ENCODE measurements at places on chromosomes 13 and 19.

- no peak for DNase-seq
Observed at GRCh38 chr13:31214435-31214834, 14.7 kb downstream of the B3GLCT start.

GRCh38 chr19:51439021-51439465, 19.2 kb downstream of the SIGLEC8 start:
- no peak for DNase-seq

- DNase-seq: no peak
Observed at GRCh38 chr13:29849071-29849631, 1.3 kb downstream of the UBL3 start.

GRCh38 chr19:46849610-46850009, 1.0 kb downstream of the AP2S1 start:
- DNase-seq: no peak

DNA sequence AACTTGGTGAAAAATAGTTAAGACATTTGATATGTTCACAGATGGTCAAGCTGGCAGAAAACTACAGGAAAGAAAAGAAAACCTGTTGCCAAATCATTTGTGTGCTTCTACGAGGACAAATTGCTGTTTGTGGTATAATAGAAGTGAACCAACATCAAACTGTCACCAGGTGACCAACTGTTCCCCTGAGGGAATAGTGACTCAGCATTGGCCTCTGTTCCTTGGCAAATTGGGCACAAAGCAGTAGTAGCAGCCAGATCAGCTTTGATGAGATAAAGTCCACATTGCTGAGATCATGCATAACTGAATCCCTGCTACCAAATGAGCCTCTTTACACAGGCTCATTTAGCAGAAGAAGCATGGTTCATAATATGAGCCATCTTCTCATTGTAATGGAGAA, 103.5 kb downstream of the POSTN start:
- DNase-seq: no peak

- no peak for DNase-seq
Observed at GRCh38 chr19:2392366-2392765, 32.3 kb downstream of the TMPRSS9 start.

DNA sequence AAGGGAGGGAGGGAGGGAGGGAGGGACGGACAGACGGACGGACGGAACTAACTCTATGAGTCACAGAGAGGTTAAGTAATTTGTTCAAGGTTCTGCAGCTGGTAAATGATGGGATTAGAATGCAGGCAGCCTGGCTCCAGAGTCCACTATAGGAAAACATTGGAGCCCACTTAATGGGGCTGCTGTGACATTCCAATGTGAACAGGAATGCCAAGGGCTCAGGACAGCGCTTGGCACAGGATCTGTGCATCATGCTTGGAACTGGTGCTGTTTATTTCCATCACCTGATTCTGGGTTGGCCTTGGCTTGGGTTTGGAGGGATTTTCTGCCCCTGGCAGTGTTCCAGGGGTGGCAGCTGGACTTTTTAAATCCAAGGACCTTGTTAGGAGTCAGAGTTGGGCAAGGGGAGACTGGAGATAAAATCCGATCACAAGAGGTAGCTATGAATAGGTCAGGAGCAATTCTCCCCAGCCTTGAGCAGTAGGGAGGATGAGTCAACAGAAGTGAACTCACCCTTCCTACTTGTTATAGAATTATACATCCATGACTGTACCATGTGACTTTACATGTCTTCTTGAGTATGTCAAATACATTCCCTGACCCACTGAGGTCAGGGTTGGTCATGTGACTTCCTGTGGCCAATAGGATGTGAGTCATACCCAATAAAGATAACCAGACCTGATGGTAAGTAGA, 7.8 kb upstream of the HIF3A start:
- no peak for DNase-seq

GRCh38 chr19:33238481-33239149, 13.0 kb upstream of the SLC7A10 start:
- DNase-seq: no peak

GRCh38 chr13:98295371-98295770, 118.3 kb upstream of the RNF113B start:
- no peak for DNase-seq

DNA sequence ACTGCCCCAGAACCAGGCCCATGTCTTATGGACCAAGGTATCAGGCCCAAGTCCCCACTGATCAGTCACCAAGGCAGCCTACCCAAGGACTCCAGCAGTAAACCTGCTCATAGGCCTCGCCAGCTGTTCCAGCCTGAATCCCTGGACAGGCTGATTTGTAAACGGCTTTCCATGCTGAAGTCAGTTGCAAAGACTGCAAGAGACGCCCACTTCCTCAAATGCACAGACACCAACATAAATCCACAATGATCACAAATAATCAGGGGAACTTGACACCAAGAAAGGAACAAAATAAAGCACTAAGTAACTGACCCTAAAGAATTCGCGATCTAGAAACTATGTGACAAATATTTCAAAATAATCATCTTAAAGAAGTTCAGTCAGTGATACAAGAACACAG, 75.2 kb downstream of the RXFP2 start:
- no peak for DNase-seq

GRCh38 chr13:85665286-85665685, 133.9 kb downstream of the SLITRK6 start:
- no peak for DNase-seq

DNA sequence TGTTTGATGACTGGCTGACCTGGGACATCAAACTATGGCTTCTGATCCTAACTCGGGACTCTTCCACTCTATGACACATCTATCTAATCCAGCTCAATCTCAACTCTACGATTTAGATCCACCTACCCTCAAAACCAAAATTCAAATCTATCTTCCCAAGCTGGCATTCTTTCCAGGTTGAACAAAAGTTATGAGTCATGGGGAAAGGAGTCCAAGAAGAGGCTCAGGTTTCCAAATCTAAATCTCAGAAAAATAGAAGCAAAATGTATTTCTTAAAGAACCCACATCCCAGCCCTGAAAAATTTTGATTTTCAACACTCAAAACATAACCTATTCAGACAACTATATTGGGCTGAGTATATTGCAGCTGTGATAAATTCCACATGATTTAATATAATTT, 143.9 kb upstream of the IPO5 start:
- no peak for DNase-seq

DNA sequence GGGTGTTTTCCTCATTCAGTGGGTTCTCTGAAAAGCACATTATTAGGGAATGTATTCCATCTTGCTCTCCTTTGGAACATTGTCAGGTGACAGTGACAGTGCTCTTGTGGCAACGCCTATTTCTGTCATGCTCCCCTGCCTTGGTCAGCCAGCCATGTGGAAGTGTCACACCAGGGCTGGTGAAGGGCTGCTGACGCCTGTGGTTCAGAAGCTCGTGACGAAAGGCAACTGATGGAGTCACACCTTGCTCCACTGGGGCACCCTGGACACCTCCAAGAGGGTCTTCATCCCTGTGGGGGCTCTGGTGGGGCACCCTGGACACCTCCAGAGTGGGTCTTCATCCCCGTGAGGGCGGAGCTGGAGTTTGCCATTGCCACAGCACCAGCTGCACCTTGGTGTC, 68.9 kb upstream of the GPR183 start:
- DNase-seq: no peak

DNA sequence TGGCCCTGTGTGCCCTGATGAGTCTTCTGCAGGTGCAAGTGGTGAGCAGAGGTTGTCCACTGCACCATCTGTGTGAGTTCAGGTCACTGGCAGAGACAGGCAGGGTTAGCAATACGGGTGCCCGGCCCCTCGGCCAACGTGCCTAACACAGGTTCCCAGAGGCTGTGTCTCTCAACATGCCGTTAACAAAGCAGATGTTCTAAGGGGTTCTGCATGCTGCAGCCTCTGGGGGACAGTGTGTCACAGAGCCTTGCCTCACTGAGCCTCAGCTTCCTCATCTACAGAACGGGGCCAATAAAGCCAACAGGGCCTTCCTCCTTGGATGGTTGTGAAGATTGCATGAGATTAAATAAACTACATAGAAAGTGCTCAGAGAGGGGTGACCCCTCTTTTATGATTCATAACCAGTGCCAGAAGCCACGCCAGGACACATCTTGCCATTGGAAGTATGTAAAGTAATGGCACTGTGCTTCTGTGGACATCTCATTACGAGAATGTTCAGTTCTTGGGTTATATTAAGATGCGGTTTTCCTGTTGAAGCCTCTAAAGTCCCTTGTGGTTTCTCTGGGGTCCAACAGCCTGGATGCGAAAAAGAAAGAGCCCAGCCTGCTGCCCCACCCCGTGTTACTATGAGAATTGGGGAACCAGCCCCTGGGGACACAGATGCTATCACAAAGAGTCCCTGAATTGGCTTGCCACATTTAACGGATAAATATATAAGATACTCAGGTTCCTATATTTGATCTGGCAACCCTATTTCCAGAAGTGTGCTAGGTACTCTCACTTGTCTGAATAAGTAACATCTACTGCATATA, 11.2 kb upstream of the ARHGEF18 start:
- DNase-seq: no peak

DNA sequence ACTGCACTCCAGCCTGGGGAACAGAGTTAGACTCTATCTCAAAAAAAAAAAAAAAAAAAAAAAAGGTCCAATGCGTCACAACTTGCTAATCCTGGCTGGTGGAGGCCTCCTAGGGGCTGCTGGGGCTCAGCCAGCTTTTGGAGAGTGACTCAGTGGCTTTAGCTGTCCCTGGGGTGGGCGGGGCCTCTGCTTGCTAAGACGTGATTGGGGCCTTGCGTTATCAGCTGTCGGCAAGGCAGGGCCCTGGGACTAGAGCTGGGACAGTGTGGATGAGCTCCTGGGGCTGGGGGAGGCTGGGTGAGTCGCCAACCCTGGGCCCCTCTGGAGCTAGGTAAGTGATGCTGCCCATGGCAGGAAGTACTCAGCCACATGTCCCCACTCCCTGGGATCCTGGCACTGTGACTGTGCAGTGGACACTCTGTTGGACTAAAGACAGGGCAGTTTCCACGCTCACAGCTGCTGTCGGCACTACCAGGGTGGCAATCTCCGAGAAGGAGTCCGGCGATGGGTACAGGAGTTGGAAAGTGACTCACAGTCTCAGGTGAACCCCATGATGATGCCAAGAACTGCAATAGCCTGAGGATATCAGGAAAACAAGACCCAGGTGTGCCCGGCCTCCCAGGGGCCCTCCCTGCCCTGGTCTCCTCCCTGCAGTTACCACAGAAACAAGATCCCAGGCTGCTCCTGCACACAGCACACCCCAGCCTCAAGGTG, 32.2 kb downstream of the F2RL3 start:
- DNase-seq: peak; percentile 33

GRCh38 chr13:37385956-37386670, 212.5 kb downstream of the POSTN start:
- DNase-seq: no peak

GRCh38 chr19:51089786-51090185, 7.1 kb upstream of the KLK14 start:
- no peak for DNase-seq

DNA sequence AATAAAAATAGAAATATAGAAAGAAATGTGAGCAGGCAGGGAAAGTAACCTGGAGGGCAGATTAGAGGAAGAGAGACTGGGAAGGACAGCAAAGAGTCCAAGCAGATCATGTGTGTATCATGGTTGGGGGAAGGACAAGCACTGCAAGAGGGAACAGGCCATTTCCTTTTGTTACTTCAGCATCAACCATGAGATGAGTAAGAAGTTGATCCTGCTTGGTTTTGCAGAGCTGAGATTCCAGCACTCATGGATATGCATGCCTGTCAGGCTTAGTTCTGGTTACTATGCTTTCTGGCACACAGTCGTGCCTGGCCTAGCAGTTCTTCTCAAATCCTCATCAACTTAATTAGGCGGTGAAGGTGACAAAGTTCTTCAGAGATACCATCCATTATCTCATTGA, 18.1 kb downstream of the NALCN start:
- DNase-seq: no peak

DNA sequence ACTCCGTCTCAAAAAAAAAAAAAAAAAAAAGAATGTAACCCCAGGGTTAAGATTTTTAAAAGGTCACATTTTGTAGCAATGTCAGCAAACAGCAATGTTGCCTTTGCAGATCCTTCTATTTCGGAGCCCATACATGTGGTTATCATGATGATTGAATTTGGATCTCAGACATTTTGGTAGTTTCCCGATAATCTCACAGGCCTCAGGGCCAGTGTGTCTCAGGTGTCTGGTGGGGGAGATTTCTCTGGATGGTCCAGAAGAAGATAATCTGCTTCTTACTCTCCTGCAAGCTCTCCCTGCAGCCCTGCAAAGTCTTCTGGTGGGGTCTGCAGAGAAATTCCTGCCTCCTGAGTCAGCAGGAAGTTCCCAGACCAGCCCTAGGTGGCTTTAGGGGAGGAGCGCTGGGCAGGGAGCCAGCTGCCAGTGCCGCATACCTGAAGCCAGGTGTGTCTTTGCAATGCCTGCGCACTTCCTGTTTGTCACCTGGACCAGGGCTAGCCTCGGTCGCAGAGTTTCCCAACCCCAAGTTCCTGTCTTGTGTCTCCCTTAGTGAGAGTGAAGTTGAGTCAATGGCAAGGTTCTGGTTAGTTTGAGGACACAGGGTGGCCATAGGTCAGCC, 1.4 kb downstream of the SH2D3A start:
- DNase-seq: no peak

DNA sequence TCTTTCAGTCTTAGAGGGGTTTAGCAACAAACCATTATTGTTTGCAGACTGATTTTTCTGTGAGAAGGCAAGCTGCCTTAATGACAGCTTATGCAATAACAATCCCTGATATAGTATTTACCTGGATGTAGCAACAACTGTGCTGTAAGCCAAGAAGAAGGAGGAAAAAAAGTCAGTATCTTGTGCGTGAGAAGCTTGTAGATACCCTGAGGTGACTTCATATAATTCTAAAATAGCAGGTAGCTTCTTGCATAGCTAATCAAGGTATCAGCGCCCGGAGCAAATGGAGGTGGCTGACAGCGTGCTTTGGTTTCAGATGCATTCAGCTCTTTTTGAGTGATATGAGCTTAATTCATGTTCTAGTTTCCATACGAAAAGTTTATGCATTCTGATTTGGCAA, 309.8 kb downstream of the KLF5 start:
- DNase-seq: no peak

- DNase-seq: no peak
Observed at GRCh38 chr13:31278869-31279268, 79.1 kb downstream of the B3GLCT start.

DNA sequence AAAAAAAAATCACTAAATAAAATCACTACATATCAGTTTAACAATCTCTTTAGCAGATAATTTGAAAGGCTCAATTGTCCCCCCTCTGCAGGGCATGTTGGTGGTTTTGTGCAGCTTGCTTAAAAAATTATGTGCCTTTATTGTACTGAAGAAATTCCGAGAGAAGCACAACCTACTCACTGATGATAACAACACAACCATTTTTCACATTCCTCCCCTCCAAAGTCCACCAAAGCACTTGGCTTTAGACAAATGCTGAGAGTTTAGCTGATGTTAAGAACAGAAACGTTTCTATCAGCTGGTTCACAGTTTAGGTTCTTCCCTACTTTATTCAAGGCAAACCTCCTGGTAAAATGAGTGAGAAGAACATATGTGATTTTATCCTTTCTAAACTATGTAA, 923 bp downstream of the DOCK9 start:
- no peak for DNase-seq

DNA sequence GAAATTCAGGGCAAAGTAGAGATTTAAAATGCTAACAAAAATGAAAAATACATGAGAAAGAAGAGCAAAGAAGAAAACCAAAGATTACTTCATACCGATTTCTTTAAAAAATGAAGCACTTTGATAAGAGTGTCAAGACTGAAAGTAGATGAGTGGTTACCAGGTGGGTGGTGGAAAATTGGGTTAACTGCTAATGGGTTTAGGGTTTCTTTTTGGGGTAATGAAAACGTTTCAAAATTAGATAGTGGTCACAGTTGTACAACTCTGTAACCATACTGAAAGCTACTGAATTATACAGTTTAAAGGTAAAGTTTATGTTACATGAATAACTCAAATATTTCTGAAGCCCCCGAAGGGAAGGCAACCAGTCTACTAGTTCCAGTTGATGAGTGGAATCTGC, 179.4 kb downstream of the NDFIP2 start:
- DNase-seq: no peak
